Neural progenitor cell (in vitro differentiated cells): ENCODE measurements at places on chromosomes 11 and 22. TPM values are rescaled to one million over a fixed set of nuclear protein-coding genes. Genes with fewer than 3 reads are reported as not detected.

SOX10 gene
- 0.99 and 4.5 TPM in 2 replicates for total RNA-seq

PLAAT3 gene
- total RNA-seq = 4.6 and 8.0 TPM in 2 replicates

CASP12 gene
- total RNA-seq = not detected in 2 replicates

SAA1 gene
- total RNA-seq = not detected in 2 replicates

DEUP1 gene
- total RNA-seq = not detected in 2 replicates

HEPN1 gene
- total RNA-seq = not detected in 2 replicates

MMP8 gene
- not detected in 2 replicates for total RNA-seq

CCDC73 gene
- not detected in 2 replicates for total RNA-seq

OR10A2 gene
- total RNA-seq = not detected in 2 replicates

C1QTNF4 gene
- total RNA-seq = 0.39 and 9.7 TPM in 2 replicates

JAML gene
- total RNA-seq = 0.09 TPM in 1 of 2 replicates, not detected in the other

TMEM126B gene
- 73.5 and 110 TPM in 2 replicates for total RNA-seq

TRPT1 gene
- 17.5 and 63.4 TPM in 2 replicates for total RNA-seq

ZNF215 gene
- 14.8 and 20.1 TPM in 2 replicates for total RNA-seq

LDLRAD3 gene
- total RNA-seq = 35.6 and 46.6 TPM in 2 replicates

MUC5AC gene
- total RNA-seq = not detected in 2 replicates

SAC3D1 gene
- total RNA-seq = 3.0 and 13.2 TPM in 2 replicates

YPEL4 gene
- 0.22 TPM in 1 of 2 replicates, not detected in the other for total RNA-seq

GALNT18 gene
- total RNA-seq = 2.4 and 4.0 TPM in 2 replicates

WBP2NL gene
- total RNA-seq = not detected in 2 replicates

SLC17A6 gene
- total RNA-seq = not detected in 2 replicates

GAS2L1 gene
- total RNA-seq = 0.95 and 5.1 TPM in 2 replicates

MRGPRX2 gene
- not detected in 2 replicates for total RNA-seq

OR52N5 gene
- total RNA-seq = not detected in 2 replicates

OR5B21 gene
- total RNA-seq = not detected in 2 replicates

LAMTOR1 gene
- 41.6 and 73.2 TPM in 2 replicates for total RNA-seq

ARHGAP20 gene
- total RNA-seq = not detected in 2 replicates

APOBEC3G gene
- 0.30 and 0.90 TPM in 2 replicates for total RNA-seq

NTM gene
- 4.3 and 6.0 TPM in 2 replicates for total RNA-seq

FANCF gene
- 21.9 and 24.3 TPM in 2 replicates for total RNA-seq

GAL3ST3 gene
- 8.5 and 35.9 TPM in 2 replicates for total RNA-seq

IRAG1 gene
- total RNA-seq = 5.2 and 5.9 TPM in 2 replicates

SIK3 gene
- 19.7 and 24.4 TPM in 2 replicates for total RNA-seq

IL17REL gene
- total RNA-seq = 0.15 TPM in 1 of 2 replicates, not detected in the other

AQP11 gene
- 0.24 and 1.1 TPM in 2 replicates for total RNA-seq

MYBPC3 gene
- 0.06 and 0.12 TPM in 2 replicates for total RNA-seq

MS4A10 gene
- not detected in 2 replicates for total RNA-seq

GTSE1 gene
- total RNA-seq = 29.7 and 38.8 TPM in 2 replicates

NEU3 gene
- 12.4 and 17.9 TPM in 2 replicates for total RNA-seq

ASPHD2 gene
- 9.3 and 12.7 TPM in 2 replicates for total RNA-seq

GPR83 gene
- total RNA-seq = 0.03 TPM in 1 of 2 replicates, not detected in the other

GNAZ gene
- 16.5 and 31.3 TPM in 2 replicates for total RNA-seq

OPCML gene
- 0.02 and 0.03 TPM in 2 replicates for total RNA-seq

OMP gene
- total RNA-seq = not detected in 2 replicates

TENM4 gene
- total RNA-seq = 5.1 and 16.6 TPM in 2 replicates

MS4A14 gene
- not detected in 2 replicates for total RNA-seq

IGLL1 gene
- not detected in 2 replicates for total RNA-seq

NADSYN1 gene
- total RNA-seq = 25.0 and 40.0 TPM in 2 replicates

HTR3B gene
- total RNA-seq = not detected in 2 replicates

CHKB gene
- 67.4 and 93.9 TPM in 2 replicates for total RNA-seq

CLP1 gene
- total RNA-seq = 18.0 TPM in 2 replicates

TRIM66 gene
- total RNA-seq = 0.95 and 3.6 TPM in 2 replicates

NRGN gene
- total RNA-seq = 0.39 and 7.5 TPM in 2 replicates

NECTIN1 gene
- 19.5 and 27.4 TPM in 2 replicates for total RNA-seq

DGAT2 gene
- total RNA-seq = 1.7 and 4.4 TPM in 2 replicates

PGA5 gene
- total RNA-seq = 0.19 TPM in 1 of 2 replicates, not detected in the other
